ENCODE measurements at places on chromosomes 7 and 10.

DNA sequence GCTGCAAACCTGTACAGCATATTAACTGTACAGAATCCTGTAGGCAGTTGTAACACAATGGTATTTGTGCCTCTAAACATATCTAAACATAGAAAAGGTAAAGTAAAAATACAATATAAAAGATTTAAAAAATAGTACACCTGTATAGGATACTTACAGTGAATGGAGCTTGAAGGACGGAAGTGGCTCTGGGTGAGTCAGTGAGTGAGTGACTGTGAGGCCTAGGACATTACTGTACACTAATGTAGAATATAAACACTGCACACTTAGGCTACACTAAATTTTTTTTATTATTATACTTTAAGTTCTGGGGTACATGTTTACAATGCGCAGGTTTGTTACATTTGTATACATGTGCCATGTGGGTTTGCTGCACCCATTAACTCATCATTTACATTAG, 97.3 kb upstream of the STK17A start:
- DNase-seq, result no peak

GRCh38 chr7:148153616-148154284, 436.8 kb upstream of the C7orf33 start:
- no peak for DNase-seq

- DNase-seq, result no peak
Observed at GRCh38 chr10:113305871-113306270, 247.0 kb upstream of the HABP2 start.

GRCh38 chr7:136956232-136956631, 87.8 kb downstream of the CHRM2 start:
- no peak for DNase-seq

DNA sequence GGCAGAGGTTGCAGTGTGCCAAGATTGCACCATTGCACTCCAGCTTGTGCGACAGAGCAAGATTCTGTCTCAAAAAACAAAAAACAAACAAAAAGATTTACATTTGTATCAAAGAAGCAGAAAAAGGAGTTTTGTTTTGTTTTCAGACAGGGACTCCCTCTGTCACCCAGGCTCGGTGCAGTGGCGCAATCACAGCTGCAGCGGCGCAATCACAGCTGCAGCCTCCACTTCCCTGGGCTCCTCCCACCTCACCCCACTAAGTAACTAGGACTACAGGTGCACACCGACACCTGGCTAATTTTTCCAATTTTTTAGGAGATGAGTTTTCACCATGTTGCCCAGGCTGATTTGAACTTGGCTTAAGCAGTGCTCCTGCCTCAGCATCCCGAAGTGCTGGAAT, 1.8 kb downstream of the ARMC10 start:
- DNase-seq, result peak; percentile 58

- no peak for DNase-seq
Observed at GRCh38 chr10:27646604-27647175, 98.9 kb downstream of the MKX start.

DNA sequence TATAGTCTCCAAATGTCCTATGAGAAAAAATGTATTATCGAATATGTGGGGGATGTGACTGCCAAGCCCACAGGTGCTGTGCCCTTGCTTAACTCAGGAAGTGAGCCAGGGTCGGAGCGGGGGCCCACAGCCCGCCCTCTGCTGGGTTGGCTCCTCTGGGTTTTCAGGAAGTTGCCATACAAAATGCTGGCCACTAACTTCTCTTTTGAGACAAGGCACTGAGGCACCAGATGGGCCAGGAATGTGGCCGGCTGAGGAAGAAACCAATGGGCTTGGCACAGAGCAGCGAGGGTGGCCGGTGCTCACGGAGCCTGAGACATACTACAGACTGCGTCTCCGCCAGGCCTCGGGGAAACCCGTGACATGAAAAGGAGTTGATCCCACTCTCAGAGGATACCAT, 58.9 kb downstream of the FAM53B start:
- DNase-seq, result peak; percentile 94

DNA sequence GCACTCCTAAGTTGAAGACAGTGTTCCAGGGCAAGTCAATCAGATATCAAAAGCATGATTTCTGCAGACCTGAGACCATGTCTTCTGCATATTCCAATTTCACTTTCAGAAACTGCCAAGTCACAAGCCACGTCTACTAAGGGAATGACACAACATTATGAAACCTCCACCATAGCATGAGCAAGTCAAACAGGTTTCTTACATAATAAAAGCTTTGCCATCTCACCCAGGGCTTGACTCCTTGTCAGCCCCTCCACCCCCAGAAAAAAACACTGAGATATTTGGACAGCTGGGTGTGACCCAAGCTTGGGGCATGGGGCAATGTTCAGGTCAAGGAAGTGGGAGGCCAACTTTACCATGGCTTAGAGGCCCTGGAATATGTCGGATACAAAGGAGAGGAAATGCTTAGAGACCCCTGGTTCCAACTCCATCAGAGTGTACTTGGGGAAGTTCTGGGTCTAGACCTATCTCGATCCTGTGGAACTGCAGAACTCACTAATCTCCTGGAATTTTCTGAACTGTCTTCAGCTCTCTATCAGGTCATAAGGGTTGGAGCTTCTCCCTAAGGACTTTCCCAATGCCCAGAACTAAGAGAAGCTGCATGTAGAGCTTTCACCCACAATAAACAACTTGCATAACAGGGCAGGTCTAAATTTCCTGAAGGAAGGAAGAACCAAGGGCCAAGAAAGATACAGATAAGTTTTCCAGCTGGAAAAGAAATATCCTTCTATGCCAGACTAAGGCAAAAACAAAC, 80.6 kb upstream of the NAMPT start:
- peak; percentile 78 for DNase-seq

GRCh38 chr7:134943785-134944400, 42.4 kb upstream of the AGBL3 start:
- peak; percentile 56 for DNase-seq

DNA sequence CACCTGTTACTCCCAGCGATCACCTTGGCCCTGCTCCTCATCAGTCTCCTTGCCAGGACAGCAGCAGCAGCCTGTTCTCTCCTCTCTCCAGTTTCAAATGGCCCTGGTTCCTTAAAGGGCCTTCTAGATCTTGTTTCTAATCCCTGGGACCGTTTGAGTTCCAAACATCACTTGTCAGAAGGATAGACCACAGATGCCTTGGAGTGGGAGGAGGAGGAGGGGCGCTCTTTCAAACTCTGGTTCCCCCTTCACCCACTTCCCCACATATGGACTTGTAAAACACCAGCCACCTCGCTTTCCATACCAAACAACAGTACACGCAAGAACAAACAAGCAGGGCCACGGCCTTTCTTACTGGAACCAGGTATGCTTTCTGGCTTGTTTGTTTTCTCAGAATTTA, 104.8 kb downstream of the PLXNA4 start:
- no peak for DNase-seq

GRCh38 chr7:25672496-25672895, 444.2 kb upstream of the NPVF start:
- DNase-seq, result no peak

GRCh38 chr7:118080947-118081346, 103.0 kb upstream of the LSM8 start:
- peak; percentile 56 for DNase-seq

DNA sequence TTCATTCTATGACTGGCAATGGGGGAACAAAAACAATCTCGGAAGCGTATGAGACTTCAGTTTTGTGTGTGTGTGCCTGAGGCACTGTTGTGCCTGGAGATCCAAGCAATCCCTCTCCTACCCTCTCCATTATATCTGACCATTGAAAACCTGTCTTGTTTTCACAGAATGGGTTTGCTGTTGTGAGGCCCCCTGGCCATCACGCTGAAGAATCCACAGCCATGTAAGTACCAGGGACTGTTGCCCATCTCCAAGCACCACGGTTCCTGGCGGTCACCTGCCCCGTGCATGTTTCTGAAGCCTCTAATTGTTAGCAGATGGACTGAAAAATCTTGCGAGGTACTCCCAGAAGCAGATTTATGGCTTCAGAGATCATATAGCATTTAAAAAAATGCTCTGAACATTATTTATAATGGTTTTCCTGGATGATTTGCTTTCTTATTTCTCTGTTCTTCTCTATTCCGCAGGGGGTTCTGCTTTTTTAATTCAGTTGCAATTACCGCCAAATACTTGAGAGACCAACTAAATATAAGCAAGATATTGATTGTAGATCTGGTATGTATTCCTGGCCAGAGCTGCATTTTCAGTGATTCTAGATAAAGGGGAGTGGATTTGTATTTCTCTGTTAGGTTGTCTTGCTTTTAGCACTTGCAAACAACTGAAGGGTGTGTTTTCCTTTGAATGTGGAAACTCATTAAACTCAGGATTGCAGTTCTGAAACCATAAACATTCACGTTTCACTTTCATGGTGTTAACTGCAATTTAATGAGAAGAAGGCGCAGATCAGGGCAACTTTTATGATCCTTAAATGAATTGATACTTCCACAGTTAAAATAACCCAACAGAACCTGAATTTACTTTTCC, 288.2 kb downstream of the TWIST1 start:
- DNase-seq, result no peak

DNA sequence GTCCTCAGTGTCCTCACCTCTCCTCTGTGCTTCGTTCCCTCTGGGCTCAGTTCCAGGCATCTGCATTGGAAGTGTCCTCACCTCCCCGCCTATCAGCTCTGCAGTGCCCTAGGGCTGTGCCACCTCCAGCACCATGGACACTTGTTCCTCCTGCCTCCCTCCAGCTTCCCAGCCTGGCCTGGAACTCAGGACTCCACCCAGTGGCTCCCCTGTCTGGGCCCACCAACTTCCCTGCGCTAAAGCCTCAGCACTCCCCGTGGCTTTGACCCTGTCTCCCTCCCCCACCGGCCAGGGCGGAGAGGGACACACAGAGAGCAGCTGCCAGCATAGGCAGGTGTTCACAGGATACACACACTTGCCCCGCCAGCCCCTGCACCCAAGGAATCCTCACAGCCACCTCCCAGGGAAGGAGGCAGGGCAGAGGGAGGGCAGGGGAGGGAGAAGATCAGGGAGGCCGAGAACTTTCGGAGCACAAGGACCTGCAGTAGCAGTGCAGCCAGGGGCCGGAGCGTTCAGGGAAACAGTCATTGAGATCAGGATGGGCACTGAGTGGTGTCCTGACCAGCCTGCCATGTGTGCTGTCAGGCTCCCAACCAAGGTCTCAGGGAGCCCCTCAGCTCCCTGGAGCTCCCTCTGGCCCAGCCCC, 31.3 kb downstream of the ANXA8 start:
- no peak for DNase-seq

DNA sequence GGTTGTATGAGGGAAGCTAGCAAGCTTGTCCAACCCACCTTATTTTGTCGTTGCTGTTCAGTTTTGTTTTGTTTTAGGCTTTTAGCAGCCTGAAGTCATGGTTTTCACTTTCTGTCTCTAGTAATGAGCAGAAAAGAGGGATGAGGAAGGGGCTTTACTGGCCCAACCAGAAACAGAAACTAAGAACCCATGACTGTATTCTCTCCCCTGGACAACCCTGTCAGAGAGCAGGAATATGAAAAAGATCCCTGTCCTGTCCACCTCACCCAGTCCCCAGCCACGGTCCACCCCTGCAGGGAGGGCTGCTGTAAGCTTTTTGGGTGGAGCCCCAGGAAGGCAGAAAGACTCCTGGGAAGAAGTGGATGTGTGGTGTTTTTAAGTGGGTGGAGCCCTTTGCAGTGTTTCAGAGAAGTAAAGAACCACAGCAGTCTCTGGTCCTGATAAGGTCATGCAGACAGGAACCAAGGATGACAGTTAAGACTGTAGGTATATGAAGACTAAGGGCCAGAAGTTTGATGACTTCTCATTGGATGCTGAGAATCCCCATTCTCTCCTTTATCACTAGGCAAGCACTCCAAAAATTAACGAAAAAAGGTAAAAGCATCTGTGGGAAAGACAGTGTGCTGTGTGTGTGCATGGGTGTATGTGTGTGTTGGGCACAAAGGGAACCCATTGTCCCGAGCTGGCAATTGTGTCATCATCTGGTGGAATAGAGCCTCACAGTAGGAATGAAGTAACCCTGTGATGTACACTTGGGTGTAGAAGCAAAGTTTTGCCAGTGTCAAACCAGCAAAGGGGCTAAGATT, 13.8 kb downstream of the MRPL32 start:
- DNase-seq, result no peak

All from NB4 (cell line).